ENCODE measurements at places on chromosomes 11 and 22.

GRCh38 chr11:19577391-19577975 is 135.2 kb upstream of the NAV2 start:
- DNase-seq = no peak

DNA sequence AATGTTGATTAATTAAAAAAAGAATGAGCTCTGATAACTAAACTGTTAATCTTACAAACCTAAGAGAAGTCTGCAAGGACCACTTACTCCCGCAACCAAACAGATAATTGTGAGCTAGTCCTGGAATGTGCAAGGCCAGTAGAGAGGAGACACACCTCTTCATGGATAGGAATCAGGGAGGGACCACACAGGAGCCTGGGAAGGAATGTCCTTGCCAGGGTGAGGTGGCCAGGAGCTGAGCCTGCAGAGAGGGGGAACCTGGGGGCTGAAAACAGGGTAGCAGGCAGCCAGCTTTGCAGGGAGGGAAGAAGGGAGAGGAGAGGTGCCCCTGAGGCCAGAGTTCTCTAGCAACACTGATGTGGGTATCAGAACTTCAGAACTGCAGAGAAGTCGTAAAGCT is 9.4 kb upstream of the NLRP10 start:
- no peak for DNase-seq

- DNase-seq = no peak
Measured at GRCh38 chr22:30609260-30610185, 2.5 kb downstream of the TCN2 start.

GRCh38 chr11:57410287-57410686 is 16.6 kb downstream of the SLC43A3 start:
- no peak for DNase-seq

- DNase-seq = no peak
Measured at GRCh38 chr11:125070699-125071254, 7.7 kb downstream of the SLC37A2 start.

DNA sequence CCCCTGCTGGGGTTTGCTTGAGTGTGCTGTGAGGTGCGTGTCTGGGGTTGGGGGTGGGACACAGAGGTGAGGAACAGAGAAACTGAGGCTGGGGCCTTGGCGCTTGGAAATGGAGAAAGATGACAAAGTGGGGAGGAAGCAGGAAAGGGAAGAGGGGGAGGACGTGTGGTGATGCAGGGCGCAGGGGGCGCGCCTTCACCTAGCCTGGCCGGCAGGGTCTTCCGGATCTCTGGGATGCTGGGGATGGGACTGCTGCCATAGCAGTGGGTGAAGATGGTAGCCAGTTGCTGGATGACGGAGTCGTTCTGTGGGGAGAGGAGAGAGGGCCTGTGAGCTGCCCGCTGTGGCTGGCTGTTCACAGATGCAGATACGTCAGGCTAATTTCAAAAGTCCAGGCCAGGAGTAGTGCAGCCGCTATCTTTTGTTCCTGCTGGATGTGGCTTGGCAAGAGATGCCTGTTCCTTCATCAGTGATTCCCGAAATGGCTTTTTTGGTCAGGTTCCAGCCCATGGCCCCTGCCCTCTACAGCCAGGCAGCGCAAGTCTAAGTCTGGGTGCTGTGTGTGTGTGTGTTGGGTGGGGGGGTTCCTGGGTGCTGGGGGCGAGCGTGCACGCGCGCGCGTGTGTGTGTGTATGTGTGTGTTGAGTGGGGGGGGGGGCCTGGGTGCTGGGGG is 54.8 kb downstream of the NAT10 start:
- DNase-seq = no peak

DNA sequence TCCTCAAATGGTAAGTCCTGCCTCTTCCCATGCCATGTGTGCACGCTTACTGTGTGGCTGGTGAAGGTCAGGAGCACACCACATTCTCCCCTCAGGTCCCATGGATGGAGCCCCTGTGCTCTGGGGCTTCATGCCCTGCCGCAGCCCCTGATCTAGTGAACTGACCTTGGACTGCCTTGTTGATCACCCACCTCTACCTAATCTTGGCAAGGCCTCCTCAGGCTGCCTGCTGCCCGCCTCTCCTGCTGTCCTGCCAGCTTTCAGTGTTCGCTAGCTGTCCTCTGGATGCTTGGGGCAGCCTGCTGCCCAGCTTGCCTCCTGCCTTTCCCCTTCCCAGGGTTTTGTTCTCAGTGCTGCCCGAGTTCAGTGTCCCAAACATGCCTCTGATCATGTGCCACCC is 38.1 kb downstream of the CABIN1 start:
- no peak for DNase-seq

Measured in NCI-H774 (cell line).